ENCODE measurements at places on chromosomes 11 and 22. TPM values are rescaled to one million over a fixed set of nuclear protein-coding genes. Genes with fewer than 3 reads are reported as not detected.

The PDGFB gene
- polyA plus RNA-seq: 19.7 TPM

The HORMAD2 gene
- polyA plus RNA-seq: 0.21 TPM

- DNase-seq: no peak
Observed at GRCh38 chr11:6771926-6772893, at the start of gene OR2AG2. Gene OR2AG2 (minus strand): TSS chr11:6771976. CDS start chr11:6768957, 3,019 bp downstream.

The NLRP14 gene
- 0.27 TPM for polyA plus RNA-seq

The OSM gene
- 0.86 TPM for polyA plus RNA-seq

DNA sequence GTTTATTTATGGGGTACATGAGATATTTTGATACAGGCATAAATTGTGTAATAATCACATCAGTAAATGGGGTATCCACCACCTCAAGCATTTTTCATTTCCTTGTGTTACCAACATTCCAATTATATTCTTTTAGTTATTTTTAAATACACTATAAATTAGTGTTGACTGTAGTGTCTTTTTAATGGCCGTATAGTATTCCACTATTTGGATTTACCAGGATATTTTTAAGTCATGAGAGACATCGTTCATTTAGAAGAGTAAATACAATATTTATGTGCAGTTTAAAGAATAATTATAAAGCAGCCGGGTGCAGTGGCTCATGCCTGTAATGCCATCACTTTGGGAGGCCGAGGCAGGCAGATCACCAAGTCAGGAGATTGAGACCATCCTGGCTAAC is 6.2 kb upstream of the SPI1 start:
- DNase-seq: no peak

DNA sequence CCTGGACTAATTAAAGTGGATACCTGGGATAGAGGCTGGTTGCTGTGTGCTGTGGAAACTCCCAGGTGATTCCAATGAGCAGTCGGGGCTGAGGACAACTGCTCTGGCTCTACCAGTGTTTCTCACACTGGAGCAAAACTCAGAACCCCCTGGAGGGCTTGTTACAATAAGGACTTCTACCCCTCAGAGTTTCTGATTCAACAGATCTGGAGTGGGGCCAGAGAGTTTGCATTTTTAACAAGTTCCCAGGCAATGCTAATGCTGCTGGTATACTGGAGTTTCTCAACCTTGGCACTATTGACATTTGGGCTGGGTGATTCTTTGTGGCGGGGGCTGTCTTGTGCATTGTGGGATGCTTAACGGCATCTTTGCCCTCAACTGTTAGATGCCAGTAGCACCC is 353.7 kb downstream of the MIAT start:
- DNase-seq: no peak

The INSC gene
- polyA plus RNA-seq: 0.60 TPM

- DNase-seq: no peak
Observed at GRCh38 chr11:111351374-111352055, 27.6 kb downstream of the POU2AF1 start.

DNA sequence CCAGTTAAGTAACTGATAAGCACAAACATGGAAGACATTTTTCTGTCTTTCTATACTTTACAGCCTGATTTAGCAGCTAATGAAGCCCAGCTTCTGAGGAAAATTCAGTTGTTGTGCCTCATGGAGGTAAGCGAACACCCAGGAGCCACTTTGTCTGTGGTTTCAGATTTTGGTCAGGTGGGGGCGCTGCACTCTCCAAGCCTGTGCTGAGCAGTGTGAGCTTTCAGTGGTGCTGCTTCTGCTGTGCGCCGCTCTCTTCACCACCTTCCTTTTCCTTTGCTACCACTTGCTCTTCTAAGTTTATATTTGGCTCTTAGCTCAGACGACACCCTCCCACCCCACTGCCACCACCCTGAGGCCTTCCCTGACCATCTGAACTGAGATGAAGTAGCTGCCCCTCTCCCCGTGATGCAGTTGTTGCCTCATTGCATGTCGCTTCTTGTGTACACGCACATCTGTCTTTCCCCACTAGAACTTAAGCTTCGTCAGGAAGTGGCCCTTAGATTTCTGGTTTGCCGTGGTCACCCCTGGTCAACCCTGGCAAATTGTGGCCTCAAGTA is 14.0 kb downstream of the PSMD13 start:
- DNase-seq: no peak

GRCh38 chr22:24400726-24401596 is 26.4 kb upstream of the ADORA2A start:
- DNase-seq: no peak

The ZBTB16 gene
- 3.6 TPM for polyA plus RNA-seq

- no peak for DNase-seq
Observed at GRCh38 chr22:36465232-36466021, 16.0 kb downstream of the TXN2 start.

- DNase-seq: no peak
Observed at GRCh38 chr22:40006641-40007040, 11.9 kb downstream of the FAM83F start.

The OR8G1 gene
- polyA plus RNA-seq: not detected

- DNase-seq: no peak
Observed at GRCh38 chr22:19912271-19912999, 29.1 kb upstream of the COMT start.

GRCh38 chr22:27996981-27997380 is 77.9 kb upstream of the PITPNB start:
- DNase-seq: no peak

The GDPD4 gene
- 0.14 TPM for polyA plus RNA-seq

DNA sequence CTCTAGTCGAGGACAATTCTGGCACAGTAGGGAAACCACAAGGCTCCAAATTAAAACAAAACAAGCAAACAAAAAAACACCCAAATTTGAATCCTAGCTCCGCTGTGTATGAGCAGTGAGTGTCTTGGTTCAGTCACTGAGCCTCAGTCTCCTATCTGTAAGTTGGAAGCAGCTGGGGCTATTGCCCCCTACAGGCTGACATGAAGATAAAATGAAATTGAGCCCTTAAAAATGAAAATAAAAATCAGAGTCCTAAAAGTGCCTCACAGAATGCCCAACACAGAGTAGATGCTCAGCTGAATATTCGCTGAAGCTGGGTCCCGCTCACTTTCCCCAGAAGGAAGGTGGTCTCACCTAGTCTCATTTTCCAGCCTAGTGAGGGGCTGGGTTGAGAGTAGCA is 65.2 kb downstream of the PDE2A start:
- no peak for DNase-seq

Data from right lung (tissue), 10 donors.